Panc1 (cell line): ENCODE measurements at places on chromosomes 16 and 17.

GRCh38 chr16:1152123-1152638 lies 725 bp upstream of the CACNA1H start:
- DNase-seq, result no peak

DNA sequence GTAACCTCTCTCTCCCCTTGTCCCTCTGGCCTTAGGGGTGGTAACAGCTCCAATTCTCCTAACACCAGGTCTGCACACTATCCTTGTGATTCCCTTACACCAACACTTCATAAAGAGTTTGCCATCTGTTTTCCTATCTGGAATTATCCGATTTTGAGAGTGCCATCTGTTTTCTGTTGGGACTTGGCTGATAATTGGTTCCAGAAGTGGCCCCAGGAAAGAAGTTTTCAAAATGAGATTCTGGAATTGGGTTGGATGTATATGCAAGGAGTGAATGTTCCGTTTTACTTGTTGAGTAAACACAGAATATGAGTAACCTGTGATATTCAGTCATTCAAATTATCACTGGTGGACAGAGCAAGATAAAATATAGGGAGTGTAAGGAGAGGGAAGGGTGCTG lies 134.1 kb upstream of the HS3ST3A1 start:
- DNase-seq, result no peak

GRCh38 chr17:55322453-55322985 lies 57.8 kb downstream of the HLF start:
- DNase-seq, result no peak

- no peak for DNase-seq
These were observed 16.2 kb downstream of the DYNLRB2 start for GRCh38 chr16:80557037-80557436.

DNA sequence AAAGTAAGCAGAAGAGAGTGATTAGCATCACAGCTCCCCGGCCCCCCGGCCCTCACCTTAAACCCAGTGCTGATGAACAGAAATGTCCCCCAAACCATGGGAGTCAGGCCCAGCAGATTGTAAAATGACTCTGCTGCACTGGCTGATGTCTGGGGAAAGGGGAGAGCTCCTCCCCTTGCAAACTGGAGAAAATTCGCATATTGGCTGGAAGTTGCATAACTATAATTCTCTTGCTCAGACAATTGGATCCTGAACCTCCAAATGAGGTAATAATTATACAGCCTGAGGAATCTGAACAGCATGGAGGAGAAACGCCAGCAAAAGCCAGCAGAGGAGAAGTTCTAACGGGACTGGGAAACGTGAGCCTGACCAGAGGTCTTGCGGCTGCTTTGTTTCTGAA lies 109.7 kb downstream of the C16orf95 start:
- DNase-seq, result no peak
